ENCODE measurements at places on chromosomes 5 and 9.

GRCh38 chr9:27766073-27766835 lies 193.0 kb upstream of the C9orf72 start:
- no peak for DNase-seq

DNA sequence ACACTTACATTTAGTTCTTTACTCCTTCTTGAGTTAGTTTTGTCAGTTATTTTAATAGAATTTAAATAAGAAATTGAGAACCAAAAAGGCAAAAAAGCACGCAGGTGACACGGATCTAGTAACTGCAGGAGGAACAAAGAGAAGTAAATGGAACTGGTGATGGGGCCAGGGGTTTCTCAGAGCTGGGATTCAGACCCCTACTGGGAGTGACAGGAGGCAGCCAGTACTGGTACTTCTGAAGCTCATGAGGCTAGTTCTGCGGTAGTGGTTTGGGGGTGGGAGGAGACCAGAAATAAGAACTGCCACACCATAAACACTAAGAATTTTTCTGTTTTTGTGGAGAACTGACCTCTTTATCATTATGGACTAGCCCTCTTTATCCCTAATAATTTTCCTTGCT lies 48.2 kb downstream of the OXCT1 start:
- DNase-seq: no peak

DNA sequence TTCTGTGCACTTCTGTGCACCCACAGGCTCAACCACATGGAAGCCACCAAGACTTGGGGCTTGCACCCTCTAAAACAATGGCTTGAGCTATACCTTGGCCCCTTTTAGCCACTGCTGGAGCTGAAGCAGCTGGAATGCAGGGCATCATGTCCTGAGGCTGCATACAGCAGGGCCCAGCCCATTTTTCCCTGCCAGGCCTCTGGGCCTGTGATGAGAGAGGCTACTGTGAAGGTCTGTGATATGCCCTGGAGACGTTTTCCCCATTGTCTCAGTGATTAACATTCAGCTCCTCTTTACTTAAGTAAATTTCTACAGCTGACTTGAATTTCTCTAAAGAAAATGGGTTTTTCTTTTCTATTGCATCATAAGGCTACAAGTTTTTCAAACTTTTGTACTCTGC lies 134.0 kb upstream of the EGFLAM start:
- no peak for DNase-seq

- no peak for DNase-seq
Observed at GRCh38 chr5:78908173-78909061, 76.7 kb downstream of the ARSB start.

DNA sequence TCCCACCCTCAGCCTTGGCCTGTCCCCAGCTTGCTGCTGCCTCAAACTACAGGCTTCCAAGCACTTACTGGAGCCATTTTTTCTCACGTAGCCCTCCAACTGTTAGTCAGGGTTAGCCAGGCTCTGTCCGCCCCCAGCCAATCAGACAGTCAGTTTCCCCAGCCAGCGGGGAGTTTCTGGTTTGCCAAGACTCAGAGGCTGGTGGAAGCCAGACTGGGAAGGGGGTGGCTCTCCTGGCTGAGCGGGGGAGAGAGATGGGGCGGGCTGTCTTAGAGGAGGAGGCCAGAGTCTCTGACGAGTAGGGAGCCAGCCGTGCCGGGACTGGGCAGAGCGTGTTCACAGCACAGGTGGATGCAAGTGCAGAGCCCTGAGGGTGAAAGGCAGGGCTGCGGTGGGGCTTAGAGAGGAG lies 15.3 kb downstream of the PROP1 start:
- DNase-seq: no peak

GRCh38 chr9:127812936-127813675 lies 10.4 kb downstream of the FPGS start:
- no peak for DNase-seq

DNA sequence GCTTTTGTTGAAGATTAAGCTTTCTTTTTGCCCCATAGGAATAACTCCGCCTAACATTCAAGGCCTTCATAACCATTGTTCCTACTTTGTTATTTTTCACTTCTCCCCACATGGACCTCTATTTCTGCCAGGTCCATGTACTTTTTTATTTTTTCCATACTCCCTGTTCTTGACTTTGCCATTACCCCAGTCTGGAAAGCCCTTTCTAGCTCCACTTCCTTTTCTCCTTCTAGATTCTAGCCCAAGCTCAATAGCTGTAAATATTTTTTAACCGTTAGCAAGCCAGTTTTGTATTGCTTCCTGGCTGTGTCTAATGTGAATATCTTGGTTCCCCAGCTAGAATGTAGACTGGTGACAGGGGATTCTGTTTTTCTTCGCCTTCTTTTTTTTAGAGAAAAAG lies 26.1 kb downstream of the NCBP1 start:
- DNase-seq: no peak

DNA sequence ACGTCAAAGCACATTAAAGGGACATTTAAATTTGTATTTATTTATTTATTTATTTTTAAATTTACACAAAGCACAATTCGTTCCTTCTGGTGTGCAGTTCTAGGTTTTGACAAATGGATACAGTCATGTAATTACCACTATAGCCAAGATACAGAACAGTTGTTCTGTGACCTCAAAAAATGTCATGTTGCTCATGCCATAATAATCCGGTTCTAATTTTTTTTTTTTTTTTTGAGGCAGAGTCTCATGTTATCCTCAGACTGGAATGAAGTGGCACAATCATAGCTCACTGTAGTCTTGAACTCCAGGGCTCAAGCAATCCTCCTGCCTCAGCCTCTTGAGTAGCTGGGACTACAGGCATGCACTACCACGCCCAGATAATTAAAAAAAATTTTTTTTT lies 7.8 kb downstream of the IGFBPL1 start:
- no peak for DNase-seq

GRCh38 chr5:138661291-138661960 lies 86.2 kb upstream of the HSPA9 start:
- no peak for DNase-seq

GRCh38 chr5:134255418-134256150 lies 29.7 kb upstream of the PPP2CA start:
- no peak for DNase-seq

DNA sequence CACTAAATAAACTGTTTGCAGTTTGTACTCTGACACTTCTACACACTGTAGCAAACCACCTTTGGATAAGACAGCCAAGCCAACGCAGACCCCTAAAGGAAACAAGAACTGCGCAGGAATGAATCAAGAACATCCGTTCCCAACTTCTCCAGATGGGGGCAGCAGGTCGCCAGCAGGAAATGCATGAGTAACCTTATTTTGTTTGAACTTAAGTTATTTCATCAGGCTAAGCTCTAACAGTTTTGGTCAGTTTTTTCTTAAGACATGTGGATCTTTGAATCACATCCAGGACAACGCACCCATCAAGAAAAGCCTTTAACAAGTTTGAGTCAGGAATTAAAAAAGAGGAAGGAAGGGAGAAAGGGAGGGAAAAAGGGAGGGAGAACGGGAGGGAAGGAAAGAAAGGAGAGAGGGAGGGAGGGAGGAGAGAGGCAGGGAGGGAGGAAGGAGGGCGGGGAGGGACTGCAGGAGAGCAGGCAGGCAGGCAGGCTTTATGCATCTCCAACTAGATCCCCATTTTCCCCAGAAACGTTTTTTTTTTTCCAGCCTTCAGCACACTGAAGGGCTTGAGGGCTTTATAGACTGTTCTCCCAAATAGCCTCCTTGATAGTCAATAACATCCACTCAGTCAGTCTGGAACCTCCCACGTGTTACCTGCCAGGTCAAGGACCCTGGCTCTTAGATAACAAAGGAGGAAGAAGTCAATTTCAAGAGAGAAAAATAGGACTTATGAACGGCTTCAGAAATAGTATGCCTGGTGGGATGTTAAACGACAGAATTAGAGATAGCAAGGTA lies 22.2 kb downstream of the BHMT start:
- peak; percentile 68 for DNase-seq

DNA sequence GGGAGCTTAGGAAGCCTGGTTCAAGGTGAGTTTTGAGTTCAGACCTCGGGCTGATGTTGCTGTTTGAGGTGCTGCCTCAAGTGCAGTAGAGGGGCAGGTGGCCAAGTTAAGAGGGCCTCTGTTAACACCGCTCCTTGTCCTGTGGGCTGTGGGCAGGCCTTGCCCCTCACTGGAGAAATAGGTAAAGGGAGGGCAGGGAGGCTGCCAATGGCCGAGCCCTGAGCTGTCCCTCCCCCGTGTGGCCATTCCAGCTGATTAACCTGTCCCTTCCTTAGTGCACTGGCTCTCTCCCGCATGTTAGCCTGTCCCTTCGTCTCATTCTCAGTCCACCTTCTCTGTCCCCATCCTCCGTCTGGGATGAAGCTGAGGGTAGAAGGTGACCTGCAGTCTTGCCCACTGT lies 21.4 kb downstream of the CNTFR start:
- no peak for DNase-seq

DNA sequence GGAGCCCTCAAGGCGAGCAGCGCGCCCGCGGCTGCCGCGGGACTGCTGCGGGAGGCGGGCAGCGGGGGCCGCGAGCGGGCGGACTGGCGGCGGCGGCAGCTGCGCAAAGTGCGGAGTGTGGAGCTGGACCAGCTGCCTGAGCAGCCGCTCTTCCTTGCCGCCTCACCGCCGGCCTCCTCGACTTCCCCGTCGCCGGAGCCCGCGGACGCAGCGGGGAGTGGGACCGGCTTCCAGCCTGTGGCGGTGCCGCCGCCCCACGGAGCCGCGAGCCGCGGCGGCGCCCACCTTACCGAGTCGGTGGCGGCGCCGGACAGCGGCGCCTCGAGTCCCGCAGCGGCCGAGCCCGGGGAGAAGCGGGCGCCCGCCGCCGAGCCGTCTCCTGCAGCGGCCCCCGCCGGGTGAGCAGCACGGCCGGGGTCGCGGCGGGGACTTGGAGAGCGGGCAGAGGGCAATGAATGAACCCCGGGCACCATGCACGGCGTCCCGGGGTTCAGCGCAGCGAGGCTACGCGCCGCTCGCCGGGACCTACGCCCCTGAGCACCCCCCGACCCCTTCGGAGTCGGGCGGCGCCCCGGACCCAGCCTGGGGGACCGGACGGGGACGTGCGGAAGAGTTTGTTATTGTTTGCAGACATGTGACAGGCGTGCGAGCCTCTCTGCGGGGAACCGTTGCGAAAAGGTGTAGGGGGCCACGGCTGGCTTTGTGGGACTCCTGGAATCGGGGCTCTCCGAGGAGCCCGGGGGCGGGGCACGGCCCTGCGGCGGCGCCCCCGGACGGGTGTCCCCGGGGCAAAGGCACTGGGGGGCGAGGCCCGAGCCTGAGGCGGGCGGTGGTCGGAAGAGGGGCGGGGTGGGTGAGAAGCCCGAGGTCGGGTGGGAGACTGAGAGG lies 553 bp downstream of the MAP3K1 start:
- DNase-seq: peak; percentile 79

DNA sequence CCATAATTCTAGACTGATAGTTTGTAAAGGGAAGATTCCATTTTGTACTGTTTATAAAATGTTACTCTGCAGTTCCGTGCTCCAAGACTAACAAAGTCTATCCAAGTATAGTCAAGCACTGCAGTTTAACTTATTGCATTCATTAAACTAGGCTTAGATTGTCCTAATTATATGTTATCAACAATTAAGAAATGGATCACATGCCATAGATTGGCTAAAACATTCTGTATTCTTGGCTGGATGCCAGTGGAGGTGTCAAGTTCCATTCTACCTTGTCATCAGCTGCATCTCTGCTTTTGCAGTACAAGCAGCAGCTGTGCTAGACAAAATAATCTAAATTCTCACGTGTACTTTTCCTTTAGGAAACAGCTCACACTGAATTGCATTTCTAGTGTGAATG lies 69.4 kb upstream of the MEF2C start:
- no peak for DNase-seq

DNA sequence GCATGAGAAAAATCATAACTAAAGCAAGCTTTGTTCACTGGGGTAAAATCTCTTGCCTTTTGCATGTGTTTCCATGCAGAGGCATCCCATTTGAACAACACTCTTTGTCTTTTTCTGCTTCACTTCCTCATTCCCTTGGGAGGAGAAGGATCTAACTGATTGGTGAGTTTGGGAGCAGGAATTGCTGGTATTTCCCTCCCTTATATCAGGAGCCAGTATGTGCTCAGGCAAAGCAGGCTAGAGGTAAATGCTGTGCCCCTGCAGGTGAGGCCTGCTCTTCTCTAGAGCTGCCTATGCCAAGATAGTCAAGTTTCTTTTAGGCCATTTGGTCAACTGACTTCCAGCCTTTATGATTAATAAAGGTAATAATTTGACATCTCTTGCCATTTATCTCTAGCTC lies 179.9 kb downstream of the COX7C start:
- DNase-seq: no peak

GRCh38 chr5:130110328-130110727 lies 206.1 kb downstream of the CHSY3 start:
- DNase-seq: no peak

GRCh38 chr5:111635151-111635902 lies 121.7 kb downstream of the NREP start:
- no peak for DNase-seq

- DNase-seq: no peak
Observed at GRCh38 chr5:3709717-3710348, 114.2 kb downstream of the IRX1 start.

GRCh38 chr5:116953251-116953930 lies 378.8 kb upstream of the SEMA6A start:
- DNase-seq: no peak

DNA sequence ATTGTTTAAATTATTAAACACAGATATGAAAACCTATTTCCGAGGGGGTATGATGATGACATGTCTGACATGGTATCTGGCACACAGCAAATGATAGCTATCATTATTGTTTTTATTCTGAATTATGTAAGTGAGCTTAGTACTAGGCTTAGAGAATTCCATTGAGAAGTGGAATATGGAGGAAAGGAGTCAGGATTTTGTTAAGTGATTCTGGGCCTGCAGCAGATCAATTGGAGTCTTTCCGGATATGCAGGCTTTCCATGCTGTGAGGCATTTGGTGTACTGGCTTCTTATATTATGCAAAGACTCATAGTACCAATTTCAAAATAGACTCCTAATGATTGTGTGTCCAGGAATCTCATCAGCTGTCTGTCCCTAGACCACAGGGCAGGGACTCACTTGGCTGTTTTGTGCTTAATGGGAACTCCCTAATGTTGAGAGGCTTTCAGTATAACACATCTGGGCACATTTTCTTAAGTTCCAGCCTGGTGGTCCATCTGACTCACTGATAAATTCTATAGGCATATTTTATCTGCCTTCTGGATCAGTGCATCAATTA lies 180.0 kb upstream of the KLF9 start:
- DNase-seq: no peak

- DNase-seq: no peak
Observed at GRCh38 chr5:155434681-155435080, 421.1 kb downstream of the KIF4B start.

- no peak for DNase-seq
Observed at GRCh38 chr5:43401827-43402226, 10.4 kb downstream of the CCL28 start.

DNA sequence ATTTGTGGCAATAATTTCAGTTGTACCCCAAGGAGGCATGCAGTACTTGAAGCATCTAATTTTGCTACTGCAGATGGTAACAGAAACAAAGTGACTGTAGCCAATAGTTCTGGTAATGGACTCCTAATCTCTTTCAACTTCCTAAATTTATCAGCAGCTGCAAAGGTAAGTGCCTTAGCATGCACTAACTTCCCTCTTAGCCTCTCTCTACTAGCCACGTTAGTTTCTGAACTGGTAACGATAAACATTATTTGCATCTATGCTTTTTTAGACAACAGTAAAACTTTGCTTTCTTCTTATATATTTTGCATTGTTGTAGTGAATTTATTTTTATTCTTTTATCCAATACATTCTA lies 6.2 kb upstream of the CKS2 start:
- DNase-seq: no peak
